ENCODE measurements at places on chromosomes 11 and 22.

DNA sequence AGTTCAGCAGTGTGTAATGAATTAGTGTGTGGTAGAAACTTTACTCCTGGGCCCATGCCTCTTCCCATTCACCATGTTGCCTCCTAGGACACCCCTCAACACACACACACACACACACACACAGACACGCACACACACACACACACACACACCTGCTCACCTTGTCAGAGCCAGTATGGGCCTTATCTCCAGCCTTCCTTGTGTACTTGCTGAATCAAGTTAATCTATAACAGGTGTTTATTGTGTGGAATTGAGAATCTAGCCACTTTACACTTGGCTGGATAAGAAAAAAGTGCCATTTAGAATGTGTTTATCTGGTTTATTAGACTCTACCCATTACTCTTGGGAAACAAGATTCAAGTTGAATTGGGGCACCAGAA is 14.5 kb upstream of the ZDHHC13 start:
- no peak for DNase-seq

GRCh38 chr11:62033191-62034035 is 66.0 kb upstream of the FTH1 start:
- DNase-seq: no peak

DNA sequence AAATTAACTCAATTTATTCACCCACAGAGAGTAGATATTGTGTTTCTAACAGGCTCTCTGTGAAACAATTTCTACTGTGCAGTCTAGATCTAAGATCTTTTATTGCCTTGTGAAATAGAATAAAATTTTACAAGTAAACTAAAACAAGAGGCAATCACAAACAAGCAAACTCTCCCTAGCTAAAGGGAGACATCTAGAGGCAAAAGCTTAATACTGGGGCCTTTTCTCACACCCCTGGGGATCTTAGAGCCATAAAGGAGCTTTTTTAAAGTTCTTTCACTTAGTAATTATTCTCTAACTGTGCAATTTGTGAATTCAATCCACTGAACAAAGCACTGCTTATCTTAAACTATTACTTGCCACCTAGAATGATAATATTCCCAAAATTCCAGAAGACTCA is 19.7 kb downstream of the ALG9 start:
- DNase-seq: no peak

- no peak for DNase-seq
These were observed 22.9 kb upstream of the MUC5B start for GRCh38 chr11:1199751-1200610.

DNA sequence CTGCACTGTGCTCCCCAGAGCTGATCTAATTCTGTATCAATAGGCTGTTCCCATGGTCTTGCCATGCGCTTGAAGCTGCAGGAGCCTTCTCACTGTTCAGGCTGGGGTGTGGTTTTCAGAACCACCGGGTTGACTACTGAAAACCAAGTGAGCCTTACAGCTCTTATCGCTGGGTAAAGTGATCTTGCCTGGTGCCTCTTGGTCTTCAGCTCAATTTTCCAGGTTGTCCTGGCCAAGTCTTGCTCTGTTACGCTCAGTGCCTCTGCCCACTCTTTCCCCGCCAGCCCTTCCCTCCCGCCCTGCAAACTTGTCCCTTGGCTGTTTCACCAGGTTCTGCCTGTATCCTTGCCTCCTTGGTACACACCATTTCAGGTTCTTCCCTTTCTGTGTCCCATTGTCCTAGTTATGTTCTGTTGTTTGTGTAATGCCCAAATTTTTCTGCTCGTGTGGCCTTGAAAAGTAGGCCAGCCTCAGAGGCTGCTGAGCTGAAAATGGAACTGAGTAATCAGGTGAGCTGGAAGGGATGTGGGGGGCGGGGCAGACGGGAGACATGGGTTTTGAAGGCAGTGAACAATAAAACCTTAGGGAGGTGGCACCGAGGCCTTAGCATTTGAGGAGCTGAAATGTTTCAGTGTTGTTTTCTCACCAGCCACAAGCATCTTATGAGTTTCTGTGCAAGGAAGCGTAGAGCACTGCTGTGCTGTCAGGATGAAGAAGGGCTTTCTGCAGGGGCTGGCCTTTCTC is 11.2 kb downstream of the PEX26 start:
- no peak for DNase-seq

DNA sequence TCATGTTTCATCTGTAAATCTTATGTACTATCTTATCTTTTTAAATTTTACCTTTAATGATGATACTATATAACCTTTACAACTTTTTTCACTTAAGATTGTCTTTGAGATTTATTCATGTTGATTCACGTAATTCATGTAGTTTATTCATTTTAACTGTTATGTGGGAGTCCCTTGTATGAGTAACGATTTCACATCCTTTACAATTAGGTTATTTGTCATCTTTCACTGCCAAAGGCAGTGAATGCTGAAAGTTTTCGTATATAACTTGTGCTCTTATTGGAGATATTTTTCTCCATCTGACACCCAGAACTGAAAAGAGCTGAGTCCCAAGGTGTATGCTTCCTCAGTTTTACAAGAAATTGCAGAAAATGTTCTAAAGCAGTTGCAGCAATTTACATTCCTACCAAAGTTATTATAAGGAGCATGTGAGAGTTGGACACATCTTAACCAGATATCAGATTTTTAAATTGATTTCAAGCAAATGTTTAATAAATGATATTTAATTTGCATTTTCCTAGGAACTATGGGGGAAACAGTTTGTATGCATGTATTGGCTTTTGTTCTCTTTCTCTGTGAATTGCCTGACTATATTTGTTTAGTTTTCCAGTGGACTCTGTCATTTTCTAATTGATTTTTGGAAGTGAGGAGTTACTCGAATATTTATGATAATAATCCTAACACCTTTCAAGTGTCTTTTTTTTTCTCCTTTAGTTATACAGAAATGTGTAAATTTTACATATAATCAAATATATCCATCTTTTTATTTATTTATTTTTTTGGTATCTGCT is 6.4 kb downstream of the ARL14EP start:
- DNase-seq: no peak

- DNase-seq: no peak
These were observed 50.1 kb downstream of the ACER3 start for GRCh38 chr11:76910620-76911414.

DNA sequence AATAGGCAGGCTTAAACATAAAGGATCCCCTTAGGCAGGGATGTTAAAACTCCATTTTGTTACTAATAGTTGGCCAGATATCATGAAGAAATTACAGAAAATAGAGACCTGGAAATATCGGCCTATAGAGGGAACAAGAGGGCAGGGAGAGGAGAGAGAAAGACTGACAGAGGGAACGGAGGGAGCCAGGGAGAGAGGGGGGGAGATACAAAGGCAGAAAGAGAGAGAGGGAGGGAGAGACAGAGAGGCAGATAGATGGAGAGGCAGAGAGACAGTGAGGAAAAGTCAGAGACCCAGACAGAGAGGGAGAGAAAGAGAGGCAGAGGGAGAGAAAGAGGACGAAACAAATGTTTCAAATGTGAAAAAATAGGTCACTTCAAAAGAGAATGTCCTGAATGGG is 53.5 kb downstream of the ZNF280B start:
- no peak for DNase-seq

GRCh38 chr11:117671370-117671769 is 125.6 kb downstream of the DSCAML1 start:
- no peak for DNase-seq

GRCh38 chr11:117823946-117824420 is 561 bp downstream of the FXYD2 start:
- DNase-seq: no peak

- DNase-seq: no peak
These were observed 59.6 kb downstream of the FAR1 start for GRCh38 chr11:13728076-13728475.

- no peak for DNase-seq
These were observed at the start of gene P4HA3 for GRCh38 chr11:74311352-74311926. TSS of gene P4HA3 (minus strand) at chr11:74311640. CDS start at chr11:74311611, 29 bp downstream.

DNA sequence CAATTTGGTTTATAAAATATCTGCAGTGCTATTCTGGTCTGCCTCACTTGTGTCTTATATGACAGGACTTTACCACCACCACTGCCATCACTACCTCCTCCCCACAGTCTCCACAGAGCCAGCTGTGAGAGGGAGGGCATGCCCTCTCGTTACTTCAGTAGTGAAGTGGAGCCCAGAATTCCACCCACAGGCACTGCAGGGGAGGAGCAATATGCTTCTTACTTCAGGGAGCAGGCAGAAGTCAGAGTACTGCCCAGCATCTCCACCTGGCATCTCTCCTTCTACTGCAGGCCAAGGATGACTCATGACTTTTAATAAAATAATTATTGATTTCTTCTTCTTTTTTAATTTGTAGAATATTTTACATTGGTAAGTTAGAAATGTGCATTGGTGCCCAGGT is 255.5 kb downstream of the DYNC2H1 start:
- no peak for DNase-seq

DNA sequence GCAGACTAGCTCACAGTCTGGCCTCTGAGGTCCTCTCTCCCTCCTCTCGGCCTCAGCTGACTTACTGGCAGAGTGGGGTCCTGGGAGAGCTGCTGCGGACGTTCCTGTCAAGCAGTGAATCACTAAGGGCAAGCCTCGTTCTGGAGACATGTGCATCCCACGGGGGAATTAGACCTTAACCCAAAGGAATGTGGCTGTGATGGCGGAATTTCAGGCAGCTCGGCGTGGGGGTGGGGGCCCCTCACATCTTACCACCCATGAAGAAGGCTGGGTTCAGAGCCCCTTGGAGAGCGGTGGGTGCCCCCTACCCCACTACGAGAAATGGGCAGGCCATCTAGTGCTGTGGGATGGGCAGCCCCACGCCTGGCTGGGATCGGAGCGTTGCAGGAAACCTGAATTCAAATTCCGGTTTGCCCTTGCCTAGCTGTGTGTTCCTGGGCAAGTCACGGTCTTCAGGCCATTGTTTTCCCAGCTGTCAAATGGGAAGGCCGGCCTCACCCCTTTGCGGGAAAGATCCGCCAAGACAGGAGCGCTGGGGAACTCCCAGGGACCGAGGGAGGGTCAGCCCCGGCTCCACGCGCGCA is 554 bp downstream of the LRRC32 start:
- DNase-seq: peak; percentile 64

- DNase-seq: no peak
These were observed 419.2 kb downstream of the AASDHPPT start for GRCh38 chr11:106496677-106497076.

DNA sequence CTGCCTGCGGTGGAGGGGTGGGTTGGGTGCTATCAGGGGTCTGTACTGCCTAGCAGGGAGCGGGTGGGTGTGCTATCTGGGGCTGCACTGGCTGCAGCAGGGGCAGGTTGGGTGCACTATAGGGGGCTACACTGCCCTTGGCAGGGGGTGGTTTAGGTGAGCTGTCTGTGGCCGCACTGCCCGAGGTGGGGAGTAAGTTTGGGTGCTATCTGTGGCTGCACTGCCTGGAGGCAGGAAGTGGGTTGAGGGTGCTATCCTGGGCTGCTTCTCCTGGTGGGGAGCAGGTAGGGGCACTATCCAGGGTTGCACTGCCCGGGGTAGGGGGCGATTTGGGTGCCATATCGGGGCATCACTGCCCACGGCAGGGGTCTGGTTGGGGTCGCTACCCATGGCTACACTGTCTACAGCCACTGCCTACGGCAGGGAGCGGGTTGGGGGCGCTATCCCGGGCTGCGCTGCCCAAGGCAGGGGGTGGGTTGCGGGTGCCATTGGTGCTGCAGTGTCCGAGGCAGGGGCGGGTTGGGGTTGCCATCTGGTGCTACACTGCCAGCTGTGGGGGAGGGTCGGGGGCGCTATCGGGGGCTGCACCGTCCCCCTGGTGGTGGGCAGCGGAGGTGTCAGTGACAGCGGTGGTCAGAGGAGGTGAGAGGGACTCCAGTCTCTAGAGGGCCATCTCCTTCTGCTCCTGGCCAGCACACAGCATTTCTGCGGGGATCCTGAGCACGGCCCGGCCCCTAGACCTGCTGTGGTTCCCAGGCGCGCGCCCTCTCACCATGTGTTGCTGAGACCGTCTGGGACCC is 1.3 kb upstream of the RFPL2 start:
- no peak for DNase-seq

DNA sequence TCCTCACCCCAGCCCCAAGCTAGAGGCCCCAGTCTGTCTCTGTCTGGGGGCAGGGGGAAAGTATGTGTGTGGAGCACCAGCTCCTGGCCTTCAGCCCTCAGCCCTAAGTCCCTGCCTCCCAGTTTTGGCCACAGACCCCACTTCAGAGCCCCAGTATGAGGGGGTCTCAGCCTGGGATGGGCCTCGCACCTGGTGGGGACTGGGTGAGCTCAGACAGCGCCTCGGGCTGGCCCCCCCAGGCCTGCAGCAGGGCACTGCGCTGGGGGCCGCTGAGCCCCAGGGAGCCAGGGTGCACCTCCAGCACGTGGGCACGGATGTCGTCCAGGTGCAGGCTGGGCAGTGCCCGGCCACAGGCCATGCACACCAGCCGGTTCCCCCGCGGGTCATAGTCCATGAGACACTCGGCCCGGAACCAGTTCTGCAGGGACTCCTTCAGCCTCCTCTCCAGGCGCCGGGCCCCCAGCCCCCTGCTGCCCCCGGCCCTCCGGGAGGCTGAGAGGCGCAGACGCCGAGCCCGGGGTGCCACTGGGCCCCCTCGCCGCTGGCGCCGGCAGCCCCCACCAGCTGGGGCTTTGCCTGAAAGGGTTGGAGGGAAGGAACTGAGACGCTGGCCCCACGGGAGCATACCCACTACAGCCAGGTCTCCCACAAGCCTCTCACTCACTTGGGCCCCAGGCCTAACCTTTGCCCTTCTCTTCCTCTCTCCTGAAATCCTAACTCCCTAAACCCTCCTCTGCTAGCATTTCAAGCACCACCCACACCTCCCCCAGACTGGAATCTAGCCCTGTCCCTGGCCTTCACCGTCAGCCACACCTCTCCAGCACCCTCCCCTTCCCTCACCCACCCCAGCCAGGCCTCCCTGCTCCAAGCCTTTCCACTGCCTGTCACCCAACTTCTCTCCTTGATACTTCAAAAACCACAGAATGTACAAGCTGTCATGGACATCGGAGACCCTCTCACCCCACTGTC is 3.6 kb downstream of the ZFTA start:
- DNase-seq: no peak

DNA sequence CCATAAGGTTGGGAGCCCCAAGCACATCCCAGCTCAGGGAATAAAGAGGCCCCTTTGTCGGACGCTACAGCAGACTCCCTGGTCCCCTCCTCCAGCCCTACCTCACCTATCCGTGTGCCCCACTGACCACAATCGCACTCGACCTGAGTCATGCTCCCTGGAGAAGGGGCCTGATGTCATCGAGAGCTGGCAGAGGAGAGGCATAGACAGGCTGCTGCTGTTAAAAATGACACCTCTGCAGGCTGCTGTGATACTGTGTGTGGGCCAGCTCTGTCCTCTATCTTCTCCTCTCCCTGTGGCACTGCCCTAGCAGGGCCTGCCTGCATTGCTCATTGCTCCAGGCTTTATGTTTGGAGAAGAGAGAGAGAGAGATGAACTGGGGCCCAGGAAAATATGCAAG is 123.4 kb upstream of the SYT13 start:
- DNase-seq: no peak

DNA sequence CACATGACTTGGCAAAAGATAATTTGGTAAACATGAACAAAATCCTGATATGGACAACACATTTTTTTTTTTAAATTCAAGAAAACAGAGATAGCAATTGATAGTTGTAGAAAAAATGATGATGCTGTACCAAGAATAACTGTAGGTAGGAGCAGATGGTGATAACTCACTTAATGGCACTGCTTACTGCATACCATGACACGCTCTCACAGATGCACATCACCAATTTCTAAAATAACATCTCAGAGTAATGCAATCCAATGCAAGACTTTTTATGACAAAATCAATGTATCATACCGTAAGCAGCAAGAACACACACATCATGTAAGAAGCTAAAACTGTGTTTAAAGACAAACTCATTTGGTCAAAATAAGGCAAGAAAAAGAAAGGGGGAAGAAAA is 96.2 kb downstream of the LARGE2 start:
- no peak for DNase-seq

GRCh38 chr22:49326558-49326957 is 501.1 kb downstream of the BRD1 start:
- DNase-seq: no peak

GRCh38 chr22:27711756-27712155 is 89.8 kb downstream of the MN1 start:
- no peak for DNase-seq
